ENCODE measurements at places on chromosomes 3 and 15. TPM values are rescaled to one million over a fixed set of nuclear protein-coding genes. Genes with fewer than 3 reads are reported as not detected.

Gene PPIB
- 796 TPM for total RNA-seq

Gene LRRK1
- total RNA-seq, result 13.6 TPM

Gene PPARG
- total RNA-seq, result 39.5 TPM

Gene TMEM212
- not detected for total RNA-seq

Gene MME
- total RNA-seq, result 0.12 TPM

Gene ASB14
- not detected for total RNA-seq

Gene IL5RA
- not detected for total RNA-seq

Gene FGD5
- 0.03 TPM for total RNA-seq

Gene ATP13A5
- not detected for total RNA-seq

Gene SEMA6D
- not detected for total RNA-seq
